ENCODE measurements at places on chromosomes 5 and 9.

GRCh38 chr5:38403406-38403805 lies 145.0 kb downstream of the EGFLAM start:
- DNase-seq: no peak

GRCh38 chr5:54457094-54457862 lies 1.8 kb downstream of the HSPB3 start:
- DNase-seq: no peak

DNA sequence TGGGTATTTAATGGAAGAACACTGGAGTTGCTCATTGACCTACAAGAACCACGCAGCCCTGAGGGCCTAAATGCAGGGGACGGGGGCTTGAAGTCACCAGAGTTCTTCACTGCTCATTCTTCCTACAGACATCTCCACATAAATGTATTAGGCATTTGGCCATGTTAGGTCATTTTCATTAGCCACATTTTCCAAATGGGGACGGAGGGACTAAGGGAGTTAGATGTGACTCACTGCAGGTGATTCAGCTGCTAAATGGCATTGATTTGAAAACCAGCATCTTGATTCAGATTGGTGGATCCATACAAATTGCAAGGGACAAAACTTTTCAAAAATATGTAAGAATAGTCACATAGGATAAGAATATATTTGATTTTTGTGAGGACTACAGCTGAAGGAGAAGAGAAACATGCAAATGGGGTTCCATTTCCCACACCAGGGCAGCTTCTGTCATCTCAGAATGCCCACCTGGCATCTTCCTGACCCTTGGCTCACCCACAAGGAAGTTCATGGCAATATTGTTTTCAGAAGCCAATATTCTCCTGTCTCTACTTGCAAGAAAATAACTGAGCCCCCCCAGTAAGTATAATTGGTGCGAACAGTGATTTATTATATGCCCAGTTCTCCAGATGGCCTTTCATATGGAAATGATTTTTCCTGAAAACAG lies 264.8 kb downstream of the DOCK8 start:
- no peak for DNase-seq

DNA sequence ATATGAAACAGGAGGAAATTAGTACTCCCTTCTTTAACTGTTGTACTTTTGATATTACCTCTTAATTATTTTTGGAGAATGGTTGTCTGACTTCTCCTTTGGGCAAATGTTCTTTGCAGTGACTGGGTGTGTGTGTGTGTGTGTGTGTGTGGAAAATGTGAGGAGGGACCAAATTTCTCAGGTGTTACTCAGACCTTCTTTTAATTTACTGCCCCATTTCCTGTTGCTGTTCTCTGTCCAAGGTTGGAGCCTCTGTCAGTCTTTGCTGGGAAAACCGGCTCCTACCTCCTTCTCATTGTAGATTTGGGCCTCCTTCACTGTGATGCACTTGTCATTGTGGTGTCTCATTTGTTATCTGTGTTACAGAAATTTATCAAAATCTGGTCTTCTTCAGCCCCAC lies 68.4 kb downstream of the PBX3 start:
- DNase-seq: no peak

DNA sequence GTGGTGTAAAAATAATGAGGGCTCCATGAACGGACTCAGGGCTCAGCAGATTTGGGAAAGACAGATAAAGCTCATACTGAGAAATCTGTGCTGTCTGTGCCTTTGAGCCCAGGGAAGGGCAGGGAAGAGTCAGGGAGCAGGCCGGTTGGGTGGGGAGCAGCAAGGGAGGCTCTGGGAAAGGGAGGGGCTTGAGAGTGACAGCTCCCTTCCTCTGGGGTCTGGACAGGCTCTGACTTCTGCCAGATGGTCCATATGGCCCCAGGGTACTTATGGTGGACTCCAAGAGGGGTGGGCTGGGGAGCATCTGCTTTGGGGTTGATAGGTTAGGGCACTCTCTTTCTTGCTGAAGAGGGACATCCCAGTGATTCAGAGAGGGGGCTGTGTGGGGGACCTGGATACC lies 2.1 kb downstream of the NPR2 start:
- DNase-seq: no peak

GRCh38 chr9:127773272-127773671 lies 5.2 kb downstream of the SH2D3C start:
- DNase-seq: no peak

GRCh38 chr5:72558383-72558782 lies 51.2 kb upstream of the ZNF366 start:
- no peak for DNase-seq

GRCh38 chr9:72734631-72735030 lies 213.2 kb downstream of the TMC1 start:
- DNase-seq: no peak
